ENCODE measurements at places on chromosomes 2 and 18.

GRCh38 chr18:77755187-77755586 lies 505.5 kb downstream of the GALR1 start:
- DNase-seq: no peak

DNA sequence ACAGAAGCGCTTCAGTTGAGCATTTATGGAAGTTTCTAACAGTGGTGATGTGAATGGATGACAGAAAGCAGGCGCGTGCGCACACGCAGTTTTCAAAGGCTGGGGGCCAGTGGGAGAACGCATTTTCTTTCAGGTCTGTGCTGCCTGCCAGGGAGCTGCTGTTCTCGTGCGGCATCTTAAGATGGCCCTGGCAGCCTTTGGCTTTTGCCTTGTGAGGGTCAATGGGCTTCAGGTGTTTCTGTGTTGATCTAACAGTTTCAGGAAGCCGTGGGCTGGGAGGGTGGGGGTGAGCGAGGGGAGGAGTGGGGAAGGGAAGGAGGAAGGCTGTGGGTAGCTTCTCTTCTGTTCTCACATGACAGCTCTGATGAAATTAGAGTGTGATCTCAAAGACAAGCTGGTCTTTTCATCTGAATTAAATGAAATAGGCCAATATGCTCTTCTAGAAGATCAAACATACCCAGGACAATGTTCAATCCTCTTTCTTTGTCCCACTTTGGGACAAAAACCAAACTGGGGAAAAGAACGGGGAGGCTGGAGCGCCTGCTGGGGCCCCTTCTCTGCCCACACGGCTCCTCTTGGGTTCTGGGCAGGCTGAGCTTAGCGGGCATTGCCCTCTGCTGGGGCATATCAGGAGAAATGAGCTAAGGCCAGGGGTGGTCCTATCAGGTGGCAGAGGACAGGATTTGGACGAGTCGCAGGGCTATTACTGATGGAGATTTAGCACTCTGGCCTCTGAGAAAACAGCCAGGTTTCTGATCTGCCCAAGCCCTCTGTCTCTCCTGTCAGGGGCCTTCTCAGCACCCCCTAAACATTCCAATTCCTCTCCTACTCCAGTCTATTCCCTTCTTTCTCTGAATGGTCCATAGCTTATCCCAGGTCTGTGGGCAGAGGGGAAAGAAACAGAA lies 126.2 kb upstream of the LGALSL start:
- peak; percentile 63 for DNase-seq

- DNase-seq: no peak
Measured at GRCh38 chr2:181250691-181251090, 206.5 kb upstream of the ITGA4 start.

DNA sequence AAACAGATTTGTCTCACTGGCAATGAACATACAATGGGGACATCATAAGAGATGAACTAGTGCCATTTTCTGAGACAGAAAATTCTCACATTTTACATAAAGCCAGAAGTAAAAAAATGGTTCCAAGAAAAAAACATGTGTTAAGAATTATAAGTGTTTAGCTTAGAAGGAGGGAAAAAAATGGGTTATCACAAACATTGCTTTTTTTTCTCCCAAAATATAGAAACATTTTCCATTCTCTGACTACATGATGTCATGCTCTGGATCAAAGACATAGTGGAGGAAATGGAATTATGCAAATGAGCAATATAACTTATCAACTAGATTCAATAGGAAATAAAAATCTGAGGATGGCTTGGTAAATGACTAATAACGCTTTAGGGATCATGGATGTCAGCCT lies 49.8 kb downstream of the SPATS2L start:
- DNase-seq: no peak

GRCh38 chr2:229160180-229160579 lies 110.9 kb downstream of the PID1 start:
- DNase-seq: no peak

- DNase-seq: no peak
Measured at GRCh38 chr2:25817006-25817405, 61.3 kb downstream of the ASXL2 start.

DNA sequence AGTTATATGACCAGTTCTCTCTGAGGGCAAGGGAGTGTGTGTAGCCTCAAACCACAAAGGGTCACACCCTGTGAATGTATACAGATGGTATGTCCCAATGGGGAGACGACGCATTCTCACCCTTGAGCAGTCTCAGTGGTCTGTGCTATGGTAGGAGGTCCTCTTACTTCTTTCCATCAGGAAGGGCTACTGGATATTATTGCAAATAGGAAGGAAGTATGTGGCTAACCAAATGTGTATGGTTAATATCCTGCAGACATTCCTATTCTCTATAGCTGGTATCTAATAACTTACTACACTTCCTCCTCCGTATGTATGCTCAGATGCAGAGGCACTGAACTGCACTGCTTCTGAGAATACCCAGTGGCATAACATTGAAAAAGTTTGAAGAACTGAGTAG lies 306.7 kb upstream of the CCDC68 start:
- no peak for DNase-seq

- no peak for DNase-seq
Measured at GRCh38 chr2:237738255-237738654, 60.3 kb upstream of the RBM44 start.

DNA sequence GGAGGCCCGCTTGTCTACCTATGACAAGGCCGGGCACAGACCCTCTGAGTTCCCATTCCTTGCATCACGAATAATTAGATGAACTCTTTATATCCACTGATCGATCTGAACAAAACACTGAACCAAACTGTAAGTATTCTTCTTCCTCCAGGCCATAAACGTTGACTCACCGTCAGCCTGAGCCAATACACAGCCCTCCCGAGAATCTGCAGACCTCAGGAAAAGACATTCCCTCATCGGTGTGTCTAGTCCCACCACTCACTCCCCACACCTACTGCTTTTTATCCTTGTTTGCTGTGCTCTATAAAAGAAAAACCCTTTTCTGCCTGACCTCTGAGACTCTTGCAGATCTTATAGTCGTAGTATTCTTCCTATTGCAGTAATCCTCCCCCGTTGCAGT lies 41.0 kb downstream of the TMEM87B start:
- no peak for DNase-seq

DNA sequence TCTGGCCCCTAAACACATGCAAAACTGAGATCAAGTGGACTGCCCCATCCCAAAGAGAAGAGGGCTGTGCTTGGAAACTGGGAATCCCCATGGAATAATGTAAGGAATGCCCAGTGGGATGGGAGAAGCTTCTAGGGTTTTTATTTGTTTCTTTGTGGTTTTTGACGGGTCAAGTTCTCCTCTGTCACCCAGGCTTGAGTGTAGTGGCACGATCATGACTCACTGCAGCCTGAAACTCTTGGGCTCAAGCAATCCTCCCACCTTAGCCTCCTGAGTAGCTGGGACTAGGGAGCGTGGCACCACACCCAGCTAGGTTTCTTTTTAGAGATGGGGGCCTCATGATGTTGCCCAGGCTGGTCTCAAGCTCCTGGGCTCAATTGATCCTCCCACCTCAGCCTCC lies 101.7 kb upstream of the ZSWIM2 start:
- DNase-seq: no peak

GRCh38 chr18:50737127-50737526 lies 82.7 kb downstream of the MRO start:
- no peak for DNase-seq

DNA sequence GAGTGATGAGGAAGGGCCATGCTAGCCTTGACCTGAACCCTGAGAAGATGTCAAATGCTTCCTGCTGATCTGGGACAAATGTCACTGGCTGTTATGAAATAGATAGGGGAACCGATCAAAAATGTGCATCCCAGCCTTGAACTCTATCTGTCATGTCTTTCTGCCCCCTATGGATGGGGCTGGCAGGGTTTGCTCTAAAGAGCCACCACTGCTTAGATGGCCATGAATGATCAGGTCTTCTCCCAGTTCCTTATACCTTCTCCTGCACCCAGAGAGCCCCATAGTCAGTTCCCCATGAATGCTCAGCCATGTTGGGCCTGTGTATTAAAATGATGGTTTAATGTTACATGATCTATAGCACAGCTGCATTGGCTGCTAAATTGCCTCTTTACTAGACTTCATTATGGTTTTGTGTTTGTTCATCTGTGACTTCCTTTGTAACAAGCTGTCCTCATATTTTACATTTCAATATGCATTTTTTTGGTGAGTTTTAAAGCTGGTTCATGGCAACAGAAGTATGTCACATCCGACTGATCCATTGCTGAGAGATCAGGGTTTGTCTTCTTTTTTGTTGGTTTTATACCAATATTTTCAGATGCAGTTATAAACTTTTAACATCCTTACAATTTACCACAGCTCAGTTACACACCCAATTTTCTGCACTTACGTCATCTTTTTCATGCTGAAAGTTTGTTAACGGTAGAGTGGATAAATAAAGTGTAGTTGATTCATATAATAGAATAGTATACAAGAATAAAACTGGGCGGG lies 56.3 kb upstream of the SMAD2 start:
- no peak for DNase-seq

DNA sequence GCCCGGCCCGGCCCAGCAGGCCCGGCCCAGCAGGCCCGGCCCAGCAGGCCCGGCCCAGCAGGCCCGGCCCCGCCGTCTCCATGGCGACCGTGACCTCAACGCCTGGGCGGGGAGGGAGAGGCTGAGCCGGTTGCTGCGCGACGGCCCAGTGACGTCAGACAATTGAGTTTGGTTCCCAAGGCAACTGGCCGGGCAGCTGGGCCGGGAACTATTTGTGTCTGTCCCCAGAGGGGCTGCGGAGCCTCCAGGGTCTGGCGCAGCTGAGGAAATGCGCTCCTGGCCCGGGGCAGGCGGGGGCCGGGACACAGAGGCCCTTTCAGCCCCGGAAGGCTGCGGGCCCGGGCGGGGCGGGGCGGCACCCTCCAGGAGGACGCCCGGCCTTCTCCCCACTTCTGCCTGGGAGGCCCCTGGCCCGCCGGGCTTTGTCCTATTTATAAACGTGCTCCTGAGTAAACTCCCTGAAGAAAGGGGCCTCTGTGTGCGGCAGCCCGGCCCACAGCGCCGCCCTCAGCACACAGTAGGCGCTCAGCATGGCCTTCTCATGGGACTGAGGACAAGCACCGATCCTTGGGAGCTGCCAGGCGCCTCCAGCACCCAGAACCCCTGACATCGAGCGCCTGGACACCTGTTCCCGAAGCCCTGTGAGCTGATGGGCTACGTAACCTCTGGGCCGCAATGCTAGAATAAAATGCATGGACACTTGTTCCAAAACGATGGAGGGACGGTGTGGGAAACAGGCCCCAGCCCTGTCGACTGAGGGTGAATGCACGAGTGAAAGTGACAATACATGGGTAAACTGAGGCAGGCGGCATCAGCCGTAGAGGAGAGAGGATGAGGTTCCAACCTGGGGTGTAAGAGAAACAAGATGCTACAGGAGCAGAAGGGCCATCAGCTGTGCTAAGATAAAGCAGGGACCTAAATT lies 12.3 kb downstream of the TEX44 start:
- peak; percentile 97 for DNase-seq

GRCh38 chr2:149456285-149456684 lies 125.9 kb downstream of the LYPD6 start:
- DNase-seq: no peak

- DNase-seq: no peak
Measured at GRCh38 chr2:165074323-165074722, 119.0 kb upstream of the SLC38A11 start.

GRCh38 chr2:206353685-206354084 lies 79.2 kb downstream of the ZDBF2 start:
- DNase-seq: no peak

- DNase-seq: no peak
Measured at GRCh38 chr2:127662937-127663565, 12.3 kb downstream of the LIMS2 start.

DNA sequence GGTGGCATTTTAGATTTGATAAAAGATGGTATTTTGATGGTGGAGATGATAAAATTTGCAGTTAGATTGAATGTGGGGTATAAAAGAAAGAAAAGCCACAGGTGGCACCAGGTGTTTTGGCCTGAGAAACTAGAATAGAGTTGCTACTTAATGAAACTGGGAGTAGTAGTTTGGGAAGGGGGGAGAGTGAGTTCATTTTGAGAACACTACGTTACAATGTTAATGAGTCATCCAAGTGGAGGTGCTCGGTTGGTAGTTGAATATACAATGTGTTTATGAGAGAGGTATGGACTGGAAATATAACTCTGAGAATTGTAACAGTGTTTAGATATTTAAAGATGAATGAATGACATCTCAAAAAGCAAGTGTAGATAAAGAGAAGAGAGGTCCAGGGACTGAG lies 26.4 kb downstream of the EPG5 start:
- no peak for DNase-seq

GRCh38 chr18:3721771-3722648 lies 272.0 kb downstream of the TGIF1 start:
- no peak for DNase-seq

GRCh38 chr2:240928476-240929363 lies 22.6 kb downstream of the CROCC2 start:
- DNase-seq: no peak

- DNase-seq: no peak
Measured at GRCh38 chr2:177568390-177568789, 175.8 kb downstream of the AGPS start.

DNA sequence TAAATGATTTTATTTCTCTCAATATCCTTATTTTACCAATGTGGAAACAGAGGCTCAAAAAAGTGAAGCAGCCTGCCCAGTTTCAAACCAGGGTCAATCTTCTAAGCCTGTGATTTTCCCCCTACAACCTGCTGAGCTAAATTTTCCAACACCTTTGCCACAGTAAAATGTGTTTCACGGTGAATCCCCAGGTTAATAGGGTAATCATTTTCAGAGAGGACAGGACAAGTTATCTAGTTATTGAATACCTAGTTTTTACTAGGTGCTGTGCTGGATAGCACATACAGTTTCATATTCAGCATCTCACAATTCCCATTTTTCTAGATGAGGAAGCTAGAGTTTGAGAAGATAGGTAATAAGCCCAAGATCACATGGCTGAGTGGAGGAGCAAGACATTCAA lies 236.6 kb downstream of the PTH2R start:
- DNase-seq: no peak

DNA sequence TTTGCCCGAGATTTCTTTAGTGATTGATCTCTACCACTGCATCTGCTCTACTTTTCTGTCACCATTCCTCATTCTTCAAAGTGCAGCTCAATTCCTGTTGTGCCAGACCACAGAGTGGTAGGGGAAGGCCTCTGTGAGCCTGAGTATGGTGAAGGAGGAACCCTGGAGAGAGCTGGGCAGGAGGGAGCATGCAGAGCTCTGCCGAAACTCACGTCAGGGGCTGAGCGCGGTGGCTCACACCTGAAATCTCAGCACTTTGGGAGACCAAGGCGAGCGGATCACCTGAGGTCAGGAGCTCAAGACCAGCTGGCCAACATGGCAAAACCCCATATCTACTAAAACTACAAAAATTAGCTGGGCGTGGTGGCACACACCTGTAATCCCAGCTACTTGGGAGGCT lies 54.1 kb downstream of the PKP4 start:
- no peak for DNase-seq

Data from stimulated activated CD4-positive, alpha-beta T cell treated with anti-CD3 and anti-CD28 coated beads, Interleukin-15, amount 100 ng/mL, for 24 hours (primary cell).